ENCODE measurements at places on chromosomes 5 and 9.

GRCh38 chr5:8060953-8061429, 192.0 kb downstream of the MTRR start:
- DNase-seq = no peak

DNA sequence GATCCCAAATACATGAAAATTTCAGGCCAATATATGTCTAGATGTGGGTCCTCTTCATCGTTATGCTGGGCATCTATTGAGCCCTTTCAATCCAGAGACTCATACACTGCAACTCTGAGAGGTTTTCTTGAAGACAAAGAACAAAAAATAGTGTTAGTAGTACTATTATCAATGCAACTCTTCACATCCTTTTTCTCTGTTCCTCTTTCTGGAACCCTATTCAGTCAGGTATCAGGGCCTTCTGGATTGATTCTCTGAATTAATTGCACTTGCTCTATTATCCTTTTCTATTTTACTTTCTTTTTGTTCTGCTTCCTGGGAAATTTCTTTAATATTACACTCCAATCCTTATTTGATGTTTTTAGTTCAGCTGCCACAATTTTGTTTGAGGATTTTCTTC, 18.5 kb upstream of the FAM120A start:
- DNase-seq = no peak

- DNase-seq = no peak
Observed at GRCh38 chr5:88450239-88450638, 181.6 kb upstream of the TMEM161B start.

GRCh38 chr5:2430606-2431005, 320.9 kb downstream of the IRX2 start:
- no peak for DNase-seq

DNA sequence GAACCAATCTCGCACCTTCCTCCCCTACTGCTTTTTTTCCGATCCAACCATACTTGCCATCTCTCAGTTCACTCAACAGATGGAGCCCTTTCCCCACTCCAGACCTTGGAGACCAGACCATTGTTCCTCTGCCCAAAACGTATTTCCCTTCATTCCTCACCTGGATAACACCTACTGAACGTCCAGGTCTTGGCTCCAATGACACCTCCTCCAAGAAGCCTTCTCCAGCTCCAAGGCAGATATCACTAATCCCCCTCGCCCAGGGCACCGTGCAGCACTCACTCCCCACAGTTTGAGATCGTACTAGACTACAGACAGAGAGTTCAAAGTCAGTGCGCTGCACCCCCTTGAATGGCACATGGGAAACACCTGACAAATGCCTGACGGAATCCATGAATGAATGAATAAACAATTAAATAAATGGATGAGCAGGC, 47.1 kb upstream of the AKNA start:
- DNase-seq = no peak

GRCh38 chr9:87324613-87325194, 173.0 kb upstream of the DAPK1 start:
- DNase-seq = no peak

DNA sequence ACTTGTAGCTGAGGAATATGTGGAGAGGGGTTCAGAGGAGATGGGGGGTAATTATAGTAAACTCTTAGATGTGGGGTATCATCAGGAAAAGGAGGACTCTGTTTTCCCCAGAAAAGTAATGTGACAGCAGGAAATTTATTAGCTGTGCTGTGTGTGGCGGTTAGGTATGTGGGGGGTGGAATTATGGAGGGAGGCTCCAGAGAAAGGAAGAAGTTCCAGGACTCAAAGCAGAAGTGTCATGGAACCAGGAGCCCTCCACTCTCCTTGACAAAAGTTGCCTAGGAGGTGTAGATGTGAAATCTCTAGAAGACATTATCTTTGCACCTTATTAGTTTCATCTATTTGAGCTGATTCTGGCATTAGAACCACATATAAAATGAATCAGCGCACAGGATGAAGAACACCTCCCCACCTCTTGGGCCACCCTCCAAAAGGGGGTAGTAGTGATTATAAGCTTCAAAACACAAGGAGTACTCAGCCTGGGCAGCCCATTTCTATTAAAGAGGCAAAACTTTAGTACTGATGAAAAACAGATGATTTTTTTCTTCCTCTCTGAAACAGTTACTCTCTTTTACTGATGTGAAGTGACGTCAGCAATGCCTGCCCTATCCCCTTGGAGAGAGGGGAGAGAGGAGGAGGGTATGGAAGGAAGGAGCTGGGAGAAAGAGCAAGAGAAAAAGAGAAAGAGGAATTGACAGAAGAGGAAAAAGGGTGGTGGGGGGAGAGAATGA, 18.2 kb downstream of the NR2F1 start:
- no peak for DNase-seq

DNA sequence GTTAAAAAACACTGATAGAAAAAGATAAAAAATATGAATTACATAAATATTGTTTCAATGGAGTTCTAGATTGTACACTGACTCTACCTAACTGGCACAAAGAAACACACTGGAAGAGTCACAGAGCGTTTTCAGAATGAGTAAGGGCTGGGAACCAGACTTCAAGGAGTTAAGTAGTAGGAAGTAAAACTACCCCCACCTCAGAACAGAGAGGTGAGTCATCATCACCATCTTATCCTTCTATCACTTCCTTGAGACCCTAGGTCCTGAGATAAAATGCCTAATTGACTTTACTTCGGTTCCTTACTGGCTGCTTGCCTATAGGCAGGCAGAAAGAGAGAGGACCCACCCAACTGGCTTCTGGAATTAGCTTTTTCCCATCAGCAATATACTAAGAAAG, 79.7 kb downstream of the ELAVL2 start:
- no peak for DNase-seq

DNA sequence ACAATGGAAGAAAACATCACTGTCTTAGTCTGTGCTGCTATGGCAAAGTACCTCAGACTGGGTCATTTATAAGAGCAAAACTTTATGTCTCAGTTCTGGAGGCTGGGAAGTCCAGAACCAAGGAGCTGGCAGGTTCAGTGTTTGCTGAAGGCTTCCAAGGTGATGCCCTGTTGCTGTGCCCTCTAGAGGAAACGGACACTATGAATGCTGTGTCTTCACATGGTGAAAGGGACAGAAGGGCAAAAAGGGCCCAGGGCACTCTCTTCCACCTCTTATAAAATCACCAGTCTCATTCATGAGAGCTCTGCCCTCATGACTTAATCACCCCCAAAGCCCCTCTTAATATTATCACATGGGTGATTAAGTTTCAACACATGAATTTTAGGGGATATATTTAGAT, 143.5 kb downstream of the FANCC start:
- DNase-seq = no peak

DNA sequence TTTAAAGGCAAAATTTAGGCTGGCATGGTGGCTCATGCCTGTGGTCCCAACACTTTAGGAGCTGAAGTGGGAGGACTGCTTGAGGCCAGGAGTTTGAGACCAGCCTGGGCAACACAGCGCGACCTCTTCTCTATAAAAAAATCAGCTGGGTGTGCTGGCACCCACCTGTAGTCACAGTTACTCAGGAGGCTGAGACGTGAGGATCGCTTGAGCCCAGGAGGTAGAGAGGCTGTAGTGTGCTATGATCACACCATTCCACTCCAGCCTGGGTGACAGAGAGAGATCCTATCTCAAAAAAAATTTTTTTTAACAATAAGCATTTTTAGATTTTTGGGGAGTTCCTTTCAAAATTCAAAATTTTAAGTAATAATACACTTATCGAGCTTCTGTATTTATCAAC, 63.3 kb downstream of the SPATA31C2 start:
- no peak for DNase-seq

DNA sequence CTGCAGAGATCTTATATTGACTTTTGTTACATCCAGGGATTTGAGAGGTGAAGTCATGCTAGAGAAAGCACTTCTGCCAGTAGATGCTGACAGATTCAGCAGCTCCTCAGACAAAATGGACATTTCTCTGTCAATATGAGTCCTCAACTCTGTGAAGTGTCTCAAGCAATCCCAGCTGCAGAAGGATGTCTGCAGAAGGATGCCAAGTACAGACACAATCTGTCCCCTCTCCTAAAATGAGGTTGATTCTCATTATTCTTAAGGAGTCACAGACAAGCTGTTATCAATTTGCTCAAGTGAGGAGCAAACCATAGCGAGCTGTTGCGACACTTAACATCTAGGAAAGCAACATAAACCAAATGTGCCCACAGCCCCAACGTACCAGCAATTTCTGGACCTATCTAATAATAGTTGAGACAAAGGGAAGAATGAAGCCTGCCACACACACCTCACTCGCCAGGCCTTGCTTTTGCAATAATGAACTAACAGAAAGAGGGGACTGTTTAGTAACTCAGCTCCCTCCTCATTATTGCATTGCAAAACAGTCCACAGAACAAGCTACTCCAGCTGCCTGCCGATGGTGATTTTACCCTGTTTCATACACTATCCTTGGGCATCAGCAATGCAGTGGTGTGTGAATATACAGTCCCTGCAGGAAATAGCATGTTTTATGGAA, 364.2 kb upstream of the PDE4D start:
- DNase-seq = no peak

DNA sequence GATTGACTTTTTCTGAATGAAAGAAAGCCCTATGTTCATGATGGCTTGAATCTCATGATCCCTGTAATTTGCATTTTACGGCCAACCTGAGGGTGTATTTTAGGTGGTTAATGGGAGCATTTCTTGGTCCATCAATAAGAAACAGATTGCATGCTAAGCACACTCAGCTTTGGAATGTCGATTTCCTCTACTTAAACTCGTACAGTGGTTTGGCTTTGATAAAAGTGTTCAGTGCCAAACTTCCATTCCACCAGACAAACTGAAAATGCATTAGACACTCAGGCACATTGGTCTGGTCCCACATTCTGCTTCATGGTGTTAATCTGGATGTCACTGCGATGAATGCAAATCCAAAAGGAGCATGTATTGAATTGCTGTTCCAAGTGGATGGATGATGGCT, 77.0 kb downstream of the VCAN start:
- DNase-seq = no peak

DNA sequence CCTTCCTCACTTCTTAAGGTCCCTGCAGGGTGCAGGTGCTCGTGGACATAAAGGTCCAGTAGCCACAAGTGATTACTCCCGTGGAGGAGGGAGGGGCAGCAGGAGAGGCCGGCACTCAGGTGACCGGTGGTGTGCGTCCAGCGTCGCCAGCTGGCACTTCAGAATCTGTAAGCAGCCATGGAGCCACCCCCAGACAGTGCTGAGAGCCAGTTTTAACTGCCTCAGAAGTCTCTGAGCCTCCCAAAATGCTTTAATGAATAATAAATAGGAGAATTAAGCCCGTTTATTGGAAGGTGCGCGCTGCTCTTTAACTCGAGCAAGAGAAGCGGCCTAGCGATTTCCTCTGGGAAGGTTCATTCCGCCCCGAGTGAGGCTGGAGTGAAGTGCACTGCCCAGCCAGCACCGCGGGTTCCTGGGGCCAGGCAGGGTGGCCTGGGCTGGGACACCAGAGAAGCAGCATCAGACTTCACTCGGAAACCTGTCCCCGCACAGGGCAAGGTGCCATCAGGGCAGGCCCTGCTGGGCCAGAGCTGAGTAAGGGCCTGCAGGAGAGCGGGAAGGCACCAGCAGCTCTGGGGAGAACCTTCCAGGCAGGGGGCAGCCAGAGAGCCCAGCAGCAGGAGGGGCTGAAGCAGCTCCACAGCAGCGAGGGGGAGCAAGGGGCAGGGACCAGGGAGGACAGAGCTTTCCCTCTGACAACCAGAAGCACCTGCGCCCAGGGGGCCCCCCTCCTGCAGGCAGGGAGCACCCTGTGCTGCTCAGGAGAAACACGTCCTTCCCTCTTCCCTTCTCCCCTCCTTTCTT, 61.2 kb downstream of the VAV2 start:
- no peak for DNase-seq

GRCh38 chr5:163459819-163460561, at the start of gene NUDCD2:
TSS of gene NUDCD2 (minus strand) at chr5:163460102. CDS start at chr5:163460050, 52 bp downstream.
- DNase-seq = peak; percentile 89

DNA sequence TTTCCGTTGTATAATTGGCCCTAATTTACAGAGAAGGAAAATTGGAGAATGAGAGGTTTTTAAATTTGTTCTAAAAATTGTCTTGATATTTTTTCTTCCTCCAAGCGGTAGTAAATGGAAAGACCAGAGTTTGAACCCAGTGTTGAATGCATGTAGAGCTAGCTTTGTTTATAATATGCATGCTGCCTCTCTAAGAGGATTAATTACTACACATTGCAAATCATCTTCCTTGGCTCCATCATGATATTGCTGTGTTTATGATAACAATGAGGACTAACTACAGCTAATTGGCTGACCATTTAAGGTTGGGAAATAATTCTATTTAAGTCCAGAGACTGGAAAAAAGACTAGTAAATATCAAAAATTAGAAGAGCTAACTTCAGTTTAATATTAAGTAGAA, 338.5 kb downstream of the PLK2 start:
- no peak for DNase-seq

Data from T follicular helper cell (primary cell).